Activated T-helper 1 cell treated with Interleukin-2 at 50 U/mL for 16 hours (primary cell): ENCODE measurements at places on chromosomes 3 and 15.

- no peak for DNase-seq
These were observed 97.7 kb upstream of the SAMMSON start for GRCh38 chr3:69901802-69902201.

GRCh38 chr15:68484696-68485400 is 52.9 kb upstream of the ITGA11 start:
- DNase-seq, result no peak

GRCh38 chr15:81813215-81813614 is 232.6 kb downstream of the MEX3B start:
- DNase-seq, result no peak

- no peak for DNase-seq
These were observed 123.2 kb upstream of the TBC1D5 start for GRCh38 chr3:17865631-17866030.

DNA sequence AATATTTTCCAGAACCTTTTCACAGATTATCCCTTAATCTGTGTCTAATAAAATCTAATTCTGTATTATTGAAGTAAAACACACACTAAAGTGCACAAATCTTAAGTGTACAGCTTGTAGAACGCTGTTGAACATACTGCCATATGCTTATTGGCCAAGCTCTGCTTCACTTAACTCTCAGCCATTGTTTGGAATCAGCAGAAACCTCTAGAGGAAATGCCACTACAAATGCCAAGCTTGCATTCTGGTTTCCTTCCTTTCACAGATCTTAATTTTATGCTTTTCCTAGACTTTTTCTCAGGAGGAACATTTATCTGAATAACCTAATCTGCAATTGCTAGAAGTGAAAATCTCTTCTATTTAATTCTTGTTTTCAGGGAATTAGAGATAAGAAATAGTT is 10.1 kb downstream of the MNS1 start:
- DNase-seq, result no peak

GRCh38 chr3:116135457-116136085 is 309.7 kb downstream of the LSAMP start:
- no peak for DNase-seq

- DNase-seq, result no peak
These were observed 2.7 kb downstream of the TM4SF18 start for GRCh38 chr3:149330609-149331331.

- DNase-seq, result no peak
These were observed 2.6 kb upstream of the TBC1D2B start for GRCh38 chr15:78080088-78080460.

GRCh38 chr3:193865339-193865738 is 270.6 kb upstream of the HES1 start:
- no peak for DNase-seq

DNA sequence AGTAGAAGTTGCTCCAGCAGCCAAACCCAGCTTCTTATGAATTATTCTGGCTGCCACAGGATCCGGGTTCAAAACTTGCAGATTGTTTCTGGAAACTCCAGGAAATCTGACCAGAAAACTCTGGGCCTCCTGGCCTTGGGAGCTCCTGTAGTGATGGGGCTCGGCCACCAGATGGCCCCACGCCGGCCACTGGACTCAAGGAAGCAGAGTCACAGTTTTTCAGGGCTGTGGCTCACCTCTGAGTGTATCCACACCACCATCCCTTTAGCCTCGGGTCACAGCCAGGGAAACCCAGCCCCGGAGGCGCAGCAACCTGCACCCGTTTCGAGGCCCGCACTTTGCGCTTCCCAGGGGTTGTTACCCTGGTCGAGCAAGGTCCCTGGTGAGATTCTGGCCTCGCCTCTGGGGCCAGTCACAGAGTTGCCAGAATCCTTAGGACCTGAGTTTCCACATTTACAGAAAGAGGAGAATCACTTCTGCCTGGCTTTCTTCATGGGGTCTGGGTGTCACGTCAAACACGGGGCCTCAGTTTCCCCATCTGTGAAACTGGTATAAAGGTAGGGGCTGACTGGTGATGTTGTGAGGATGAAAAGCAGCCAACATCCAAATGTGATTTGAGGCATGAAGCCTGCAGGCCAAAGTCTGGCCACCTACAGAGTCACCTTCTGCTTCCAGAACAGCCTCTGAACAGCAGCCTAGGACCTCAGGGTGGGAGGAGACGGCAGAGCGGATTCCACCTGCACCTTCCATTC is 53.5 kb upstream of the LCTL start:
- DNase-seq, result no peak
